Erythroblast (primary cell): ENCODE measurements at places on chromosomes 13 and 19.

DNA sequence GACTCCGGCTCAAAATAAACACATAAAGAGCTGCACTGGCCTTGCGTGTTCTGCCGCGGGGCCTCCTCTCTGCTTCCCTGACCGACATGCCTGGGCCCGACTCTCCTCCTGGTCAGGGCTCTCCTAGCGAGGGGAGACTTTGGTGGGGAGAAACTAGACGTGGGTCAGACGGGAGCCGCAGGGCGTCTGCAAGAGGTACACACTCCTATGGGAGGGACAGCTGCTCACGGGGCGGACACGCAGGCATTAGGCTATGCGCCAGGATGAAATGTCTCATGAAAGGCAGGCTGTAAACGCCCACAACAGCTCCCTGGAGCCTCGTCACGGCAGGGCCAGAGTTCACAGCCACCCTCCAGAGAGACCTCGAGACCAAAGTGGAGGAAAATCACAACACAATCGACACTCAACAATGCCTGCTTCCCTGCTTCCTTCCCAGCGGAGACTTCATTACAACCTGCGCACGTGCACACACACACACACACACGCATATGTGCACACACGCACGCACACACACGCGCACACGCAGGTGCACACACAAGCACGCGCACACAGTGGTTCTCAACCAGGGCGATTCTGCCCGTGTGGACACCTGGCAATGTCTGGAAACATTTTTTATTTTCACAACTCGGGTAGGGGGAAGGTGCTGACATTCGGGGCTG is 5.8 kb downstream of the SLC39A3 start:
- no peak for DNase-seq

DNA sequence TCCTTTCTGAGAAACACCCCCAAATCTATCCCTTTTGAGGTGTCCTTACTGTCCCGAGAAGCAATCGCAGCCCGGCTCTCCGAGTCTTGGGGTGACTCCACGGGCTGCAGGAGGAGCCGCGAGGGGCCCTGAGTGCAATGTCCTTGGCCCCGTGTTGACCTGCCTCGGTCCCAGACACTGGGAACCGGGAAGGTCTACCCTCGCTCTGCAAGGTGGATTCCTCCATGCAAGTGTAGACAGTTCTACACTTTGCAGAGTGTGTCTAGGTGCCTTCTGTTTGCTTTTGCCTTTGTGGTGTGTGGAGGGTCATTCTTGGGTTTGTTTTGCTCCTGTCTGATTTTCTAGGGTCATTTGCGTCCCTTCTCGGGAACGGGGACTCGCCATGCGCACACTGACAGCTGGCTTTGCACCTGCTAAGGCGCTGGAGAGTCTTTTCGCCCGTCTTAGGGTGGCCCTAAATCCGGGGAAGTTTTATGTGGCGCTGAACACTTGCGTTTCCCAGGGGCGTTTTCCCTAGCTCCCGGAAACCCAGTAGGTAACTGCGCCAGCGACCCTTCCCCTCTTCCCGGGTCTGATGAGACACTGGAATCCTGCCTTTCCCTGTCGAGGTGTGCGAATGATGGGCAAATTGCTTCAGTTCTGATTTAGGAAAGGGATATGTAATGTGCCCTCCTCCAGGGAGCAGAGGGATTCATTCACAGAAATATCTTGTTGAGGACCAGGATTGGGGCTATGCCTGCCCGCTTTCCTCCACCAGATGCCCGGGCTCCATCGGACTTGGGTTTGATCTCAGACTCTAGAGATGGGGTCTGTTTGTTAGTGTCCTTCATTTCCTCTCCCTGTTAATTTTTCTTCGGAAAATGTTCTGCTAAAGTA is 755 bp downstream of the SERTM1 start:
- no peak for DNase-seq

DNA sequence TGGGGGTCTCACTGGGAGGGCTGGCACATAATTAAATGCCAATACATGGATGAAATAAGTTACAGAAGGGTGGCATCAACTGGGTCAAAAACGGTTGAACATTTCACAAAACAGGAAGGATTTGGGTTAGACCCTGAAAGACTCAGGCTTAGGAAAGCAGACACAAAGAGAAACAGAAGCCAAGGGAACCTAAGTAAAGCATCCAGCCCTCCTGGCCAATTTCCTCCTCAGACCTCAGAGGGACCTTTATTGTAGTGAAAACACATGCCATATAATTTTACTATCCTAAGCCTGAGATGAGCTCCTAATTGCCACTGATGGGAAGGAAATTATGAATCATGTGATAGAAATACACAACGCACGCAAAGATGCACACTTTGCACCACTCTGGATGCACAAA is 12.1 kb upstream of the CEACAM3 start:
- no peak for DNase-seq

DNA sequence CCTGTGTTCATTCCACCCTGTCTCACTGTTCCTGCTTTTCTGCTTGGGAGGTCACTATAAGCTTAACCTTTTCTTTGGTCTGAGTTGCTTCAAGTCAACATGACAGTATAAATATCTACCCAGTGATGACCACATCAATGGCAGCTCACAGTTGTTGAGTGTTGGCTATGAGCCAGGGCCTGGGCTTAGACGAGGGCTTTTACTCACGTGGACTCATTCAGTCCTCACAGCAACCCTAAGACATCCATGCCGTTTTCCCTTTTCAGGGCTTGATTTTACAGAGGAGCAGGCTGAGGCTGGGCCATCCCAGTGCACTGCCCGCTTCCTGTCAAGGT is 10.2 kb upstream of the CCDC97 start:
- DNase-seq: peak; percentile 8

- DNase-seq: no peak
Observed at GRCh38 chr13:111336666-111337065, 16.2 kb downstream of the TEX29 start.

DNA sequence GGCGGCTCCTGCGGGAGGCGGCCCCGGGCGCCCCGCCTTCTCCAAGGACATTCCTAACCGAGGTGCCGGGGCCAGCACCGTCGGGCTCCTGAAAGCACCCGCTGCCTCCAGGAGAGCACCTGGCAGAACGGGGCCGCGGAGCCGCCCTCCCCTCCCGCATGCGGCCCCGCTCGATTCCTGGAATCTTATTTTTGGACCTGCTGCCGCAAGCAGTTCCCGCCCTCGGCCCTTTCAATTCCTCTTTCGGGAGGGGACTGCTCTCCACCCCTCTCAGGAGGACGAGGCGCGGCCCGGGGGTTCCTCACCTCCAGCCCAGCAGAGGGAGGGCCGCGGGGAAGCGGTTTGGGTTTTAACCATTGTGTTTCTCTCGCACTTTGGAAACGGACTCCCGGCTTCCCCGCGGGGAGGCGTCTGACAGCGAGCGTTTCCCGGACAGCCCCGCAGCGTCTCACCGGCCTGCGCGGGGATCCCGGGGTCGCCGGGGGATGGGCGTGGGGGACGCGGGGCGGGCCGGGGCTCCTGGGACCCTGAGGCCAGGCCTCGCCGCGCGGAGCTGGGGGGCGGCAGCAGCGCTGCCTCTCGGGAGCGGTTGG is 849 bp downstream of the GAS6 start:
- DNase-seq: peak; percentile 45

DNA sequence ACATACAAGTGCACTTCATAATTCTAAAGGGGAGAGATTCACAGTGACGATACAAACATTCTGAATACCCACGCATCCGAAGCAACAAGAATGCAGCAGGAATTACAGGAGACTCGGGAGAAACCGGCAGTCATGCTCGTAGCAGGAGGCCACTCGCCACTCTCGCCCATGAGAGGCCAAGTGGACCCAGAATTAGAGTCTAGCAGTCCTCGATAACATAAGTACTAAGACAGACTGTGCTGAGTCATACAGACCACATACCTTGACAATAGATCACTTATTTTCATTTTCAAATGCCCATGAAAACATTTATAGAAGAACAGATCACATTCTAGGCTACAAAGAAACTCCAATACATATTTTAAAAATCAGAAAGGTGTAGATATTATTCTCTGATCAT is 299.1 kb upstream of the TSHZ3 start:
- DNase-seq: no peak

GRCh38 chr19:18710186-18710585 is 26.7 kb downstream of the CRTC1 start:
- DNase-seq: no peak

- no peak for DNase-seq
Observed at GRCh38 chr13:67013709-67014108, 216.4 kb downstream of the PCDH9 start.

GRCh38 chr13:21310220-21310619 is 133.8 kb downstream of the MRPL57 start:
- DNase-seq: no peak

GRCh38 chr13:82833923-82834322 is 1048.4 kb downstream of the SLITRK1 start:
- DNase-seq: no peak

GRCh38 chr19:38852231-38853044 is 2.7 kb upstream of the HNRNPL start:
- DNase-seq: peak; percentile 79

- DNase-seq: no peak
Observed at GRCh38 chr19:17743874-17744580, 7.2 kb upstream of the FCHO1 start.

DNA sequence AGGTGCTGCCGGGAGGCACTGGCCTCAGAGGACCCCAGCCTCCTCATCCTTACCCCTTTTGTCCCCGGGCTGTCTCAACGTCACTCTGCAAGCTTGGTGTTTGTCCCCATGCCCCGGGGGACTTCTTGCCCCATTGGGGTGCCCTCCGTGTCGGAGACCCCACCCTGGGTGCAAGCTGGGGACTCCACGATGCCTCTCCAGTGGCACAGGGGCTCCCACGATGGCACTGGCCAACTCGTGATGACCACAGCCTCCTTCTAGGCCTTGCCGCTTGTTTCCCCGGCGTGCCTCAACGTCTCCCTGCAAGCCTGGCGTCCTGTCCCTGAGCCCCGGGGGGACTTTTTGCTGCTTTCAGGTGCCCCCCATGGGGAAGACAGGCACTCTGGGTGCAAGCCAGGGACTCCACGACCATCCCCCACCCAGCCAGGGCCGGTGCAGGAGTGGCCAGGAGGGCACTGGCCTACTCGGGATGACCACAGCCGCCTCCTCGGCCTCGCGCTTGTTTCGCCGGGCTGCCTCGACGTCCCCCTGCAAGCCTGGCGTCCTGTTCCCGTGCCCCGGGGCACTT is 237.0 kb downstream of the TUBA3C start:
- no peak for DNase-seq

GRCh38 chr13:39353988-39354387 is 249.0 kb downstream of the LHFPL6 start:
- no peak for DNase-seq

GRCh38 chr19:43776286-43776685 is 4.5 kb downstream of the KCNN4 start:
- DNase-seq: no peak

GRCh38 chr13:101452519-101453485 is at the start of gene ITGBL1:
ITGBL1 (plus strand) TSS chr13:101452675; CDS start chr13:101452834, 159 bp downstream.
- DNase-seq: no peak

- DNase-seq: no peak
Observed at GRCh38 chr13:106234636-106235035, 300.8 kb downstream of the EFNB2 start.

GRCh38 chr13:101390461-101390860 is 25.8 kb downstream of the NALCN start:
- DNase-seq: no peak

DNA sequence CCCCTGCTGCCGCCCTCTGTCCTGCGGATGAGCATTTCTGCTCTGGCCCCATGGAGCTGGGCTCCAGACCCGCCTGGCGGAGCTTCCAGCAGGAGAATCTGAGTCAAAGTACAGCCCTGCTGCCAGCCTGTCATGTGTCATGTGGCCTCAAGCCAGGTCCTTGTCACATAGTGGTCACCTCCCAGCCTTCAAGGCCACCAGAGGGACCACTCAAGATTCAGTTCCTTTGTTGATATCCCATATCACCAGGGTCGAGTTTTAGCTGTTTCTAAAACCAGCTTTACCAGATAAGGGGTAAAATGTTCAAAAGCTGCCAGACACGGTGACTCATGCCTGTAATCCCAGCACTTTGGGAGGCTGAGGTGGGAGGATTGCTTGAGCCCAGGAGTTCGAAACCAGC is 13.4 kb downstream of the THOP1 start:
- DNase-seq: peak; percentile 76

DNA sequence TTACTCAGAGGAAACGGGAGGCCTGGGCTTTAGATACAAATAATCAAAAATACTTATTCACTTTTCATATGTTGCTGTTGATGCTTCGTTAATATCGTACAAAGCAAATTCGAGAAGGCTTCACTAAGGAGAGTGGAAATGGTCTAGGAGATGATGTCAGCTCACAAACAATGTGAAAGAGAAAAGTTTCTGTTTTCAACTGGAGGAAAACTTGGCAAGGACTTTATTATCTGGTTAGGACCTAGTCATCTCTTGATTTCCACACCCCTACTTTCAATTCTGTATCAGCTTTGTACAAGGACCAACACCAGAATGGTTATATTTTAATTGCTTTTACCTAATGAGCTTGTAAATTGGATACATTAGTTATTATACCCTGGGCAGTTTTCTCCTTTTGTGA is 88.0 kb downstream of the SLC10A2 start:
- no peak for DNase-seq

DNA sequence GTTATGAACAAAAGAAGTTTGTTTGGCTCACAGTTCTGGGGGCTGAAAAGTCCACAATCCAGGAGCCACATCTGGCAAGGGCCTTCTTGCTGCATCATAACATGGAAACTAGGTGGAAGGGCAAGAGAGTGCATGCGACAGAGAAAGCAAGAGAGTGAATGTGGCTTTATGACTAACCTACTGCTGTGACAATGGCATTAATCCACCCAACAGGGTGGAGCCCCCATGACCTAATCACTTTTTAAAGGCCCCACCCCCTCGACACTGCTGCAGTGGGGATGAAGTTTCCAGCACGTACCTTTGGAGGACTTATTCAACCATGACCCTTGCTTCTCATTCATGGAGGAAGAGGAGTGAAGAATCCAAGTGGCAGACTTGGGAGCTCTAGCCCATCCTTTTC is 30.0 kb upstream of the RFXAP start:
- DNase-seq: peak; percentile 8

DNA sequence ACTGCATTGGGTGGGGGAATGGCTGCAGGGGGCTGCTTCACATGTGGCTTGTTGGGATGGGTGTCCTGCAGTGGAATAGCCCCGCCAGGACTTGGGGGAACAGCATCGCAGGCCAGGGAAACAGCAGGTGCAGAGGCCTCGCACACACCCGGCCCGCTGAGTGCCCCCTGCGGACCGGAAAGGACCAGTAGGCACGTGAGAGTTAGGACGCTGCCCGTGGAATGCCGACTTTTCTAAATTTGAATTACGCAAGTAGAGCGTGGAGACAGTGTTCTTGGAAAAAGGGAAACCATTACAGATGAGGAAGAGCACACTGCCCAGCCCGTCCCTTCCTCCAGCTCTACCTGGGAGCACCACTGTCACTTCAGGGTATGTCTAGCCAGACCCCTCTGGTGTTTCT is 11.5 kb downstream of the DNM2 start:
- no peak for DNase-seq

- no peak for DNase-seq
Observed at GRCh38 chr13:46633416-46633815, 80.4 kb downstream of the LRCH1 start.

DNA sequence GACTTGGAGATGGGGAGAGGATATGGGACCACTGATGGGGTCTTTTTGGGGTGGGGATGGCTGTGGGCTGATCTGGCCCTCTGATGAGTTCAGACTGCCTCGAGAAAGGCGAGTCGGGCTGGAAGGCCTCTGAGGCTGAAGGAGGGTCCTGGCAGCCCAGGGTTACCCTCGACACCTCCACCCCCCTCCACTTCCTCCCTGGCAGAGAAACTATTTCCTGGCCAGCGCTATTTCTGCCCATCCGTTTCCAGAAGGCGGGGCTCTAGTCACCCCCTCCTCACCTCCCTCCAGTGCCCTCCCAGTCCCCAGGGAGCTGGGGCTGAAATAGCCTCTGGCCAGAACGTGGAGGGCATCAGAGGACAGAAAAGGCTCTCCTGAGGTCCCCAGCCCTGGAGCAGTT is 9.7 kb downstream of the EXOC3L2 start:
- DNase-seq: no peak
